ENCODE measurements at places on chromosomes 3 and 15.

DNA sequence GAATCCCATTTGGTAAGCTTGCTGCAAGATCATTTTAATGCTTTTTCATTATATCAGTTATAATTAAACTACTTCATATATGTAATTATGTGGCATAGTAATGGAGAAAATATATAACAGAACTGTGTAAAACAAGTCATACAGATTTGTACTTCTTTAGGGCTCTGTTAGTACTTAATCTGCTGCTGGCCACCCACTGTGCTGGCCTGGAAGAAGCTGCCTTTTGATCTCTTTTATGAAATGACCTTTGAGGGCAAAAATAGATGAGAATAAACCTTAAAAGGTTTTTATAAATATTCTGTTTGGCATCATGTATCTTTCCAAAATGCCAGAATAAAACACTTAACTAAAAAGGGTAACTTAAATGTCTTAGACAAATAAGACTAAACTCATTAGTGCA, 262.9 kb downstream of the ZIC1 start:
- no peak for DNase-seq

DNA sequence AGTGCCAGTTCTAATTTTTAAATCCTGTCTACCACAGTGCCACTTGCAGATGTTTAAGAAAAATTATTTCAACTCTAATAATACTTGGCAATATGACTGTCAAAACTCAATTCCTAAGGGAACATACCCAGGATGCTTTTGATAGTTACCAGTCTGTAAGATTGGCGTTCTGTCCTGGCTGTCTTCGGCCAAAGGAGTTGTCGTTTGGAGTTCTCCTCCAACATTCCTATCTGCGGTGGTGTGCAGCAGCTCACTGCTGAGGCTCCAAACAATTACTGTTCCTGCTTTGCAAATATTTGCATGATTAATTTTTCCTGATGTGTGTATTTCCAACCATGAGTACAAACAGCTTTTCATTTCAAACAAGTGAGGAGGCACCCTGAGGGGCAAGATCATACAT, 330.8 kb upstream of the DPH6 start:
- no peak for DNase-seq

DNA sequence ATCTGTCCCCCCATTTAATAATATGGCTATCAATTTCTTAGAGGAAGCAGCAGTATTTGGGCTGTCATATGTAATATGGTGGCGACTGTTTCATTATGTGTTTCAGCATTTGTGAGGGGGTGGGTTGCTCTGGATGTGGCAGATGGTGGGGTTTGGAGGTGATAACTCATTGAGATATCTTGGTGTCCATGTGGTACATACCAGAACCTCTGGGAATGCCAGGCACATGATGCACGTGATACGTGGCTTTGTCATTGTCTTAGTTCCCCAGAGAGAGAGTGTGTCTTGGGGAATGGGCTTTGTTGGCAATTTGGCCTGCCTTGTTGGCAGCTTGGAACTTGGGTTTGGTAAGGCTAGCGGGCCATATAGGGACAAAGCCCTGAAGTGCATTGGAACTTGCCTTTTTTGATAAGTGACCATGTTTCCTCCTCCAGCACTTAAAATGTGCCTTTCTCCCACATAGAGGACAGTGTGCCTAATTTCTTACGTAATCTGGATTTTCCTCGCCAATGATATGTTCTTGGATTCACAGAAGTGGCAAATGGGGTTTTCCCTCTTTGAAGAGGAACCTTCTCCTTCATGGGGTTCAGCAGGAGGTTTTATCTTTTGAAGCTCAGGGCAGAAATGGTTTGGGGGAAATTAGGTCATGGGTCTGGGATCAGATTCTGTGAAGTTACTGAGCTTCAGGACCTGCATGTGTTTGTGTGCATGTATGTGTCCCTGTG, 79.5 kb downstream of the DNASE1L3 start:
- no peak for DNase-seq

DNA sequence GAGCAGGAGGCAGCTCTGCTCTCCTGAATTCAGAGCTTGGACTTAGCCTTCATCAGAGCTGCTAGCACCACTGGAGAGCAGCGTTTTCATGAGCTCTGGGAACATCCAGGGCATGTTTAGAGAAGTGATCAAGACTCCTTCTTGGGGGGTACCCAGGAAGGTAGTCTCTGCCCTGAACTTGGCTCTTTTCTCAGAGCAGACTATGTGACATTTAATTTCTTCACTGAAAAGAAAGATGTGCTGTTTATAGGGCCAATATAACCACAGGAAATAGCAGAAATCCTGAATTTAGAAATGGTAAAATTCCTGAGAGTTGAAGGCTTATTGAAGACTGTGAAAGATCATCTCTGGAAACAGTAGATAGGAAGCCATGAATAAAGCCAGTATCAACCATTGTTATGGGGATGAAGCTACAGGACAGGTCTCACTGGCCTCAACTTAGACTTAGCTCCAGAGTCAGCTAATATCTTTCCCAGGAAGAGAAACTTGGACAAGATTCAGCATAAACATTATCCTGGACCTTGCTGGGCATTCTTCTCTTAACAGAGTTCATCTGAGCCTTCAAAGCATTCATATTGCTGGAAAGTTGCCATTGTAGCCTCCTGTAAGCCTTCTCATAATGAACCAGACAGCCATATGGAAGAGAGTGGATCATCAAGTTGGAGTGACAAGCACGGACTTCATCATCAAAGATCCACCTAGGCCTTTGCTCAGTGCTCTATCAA, 386.6 kb upstream of the THBS1 start:
- DNase-seq = no peak

DNA sequence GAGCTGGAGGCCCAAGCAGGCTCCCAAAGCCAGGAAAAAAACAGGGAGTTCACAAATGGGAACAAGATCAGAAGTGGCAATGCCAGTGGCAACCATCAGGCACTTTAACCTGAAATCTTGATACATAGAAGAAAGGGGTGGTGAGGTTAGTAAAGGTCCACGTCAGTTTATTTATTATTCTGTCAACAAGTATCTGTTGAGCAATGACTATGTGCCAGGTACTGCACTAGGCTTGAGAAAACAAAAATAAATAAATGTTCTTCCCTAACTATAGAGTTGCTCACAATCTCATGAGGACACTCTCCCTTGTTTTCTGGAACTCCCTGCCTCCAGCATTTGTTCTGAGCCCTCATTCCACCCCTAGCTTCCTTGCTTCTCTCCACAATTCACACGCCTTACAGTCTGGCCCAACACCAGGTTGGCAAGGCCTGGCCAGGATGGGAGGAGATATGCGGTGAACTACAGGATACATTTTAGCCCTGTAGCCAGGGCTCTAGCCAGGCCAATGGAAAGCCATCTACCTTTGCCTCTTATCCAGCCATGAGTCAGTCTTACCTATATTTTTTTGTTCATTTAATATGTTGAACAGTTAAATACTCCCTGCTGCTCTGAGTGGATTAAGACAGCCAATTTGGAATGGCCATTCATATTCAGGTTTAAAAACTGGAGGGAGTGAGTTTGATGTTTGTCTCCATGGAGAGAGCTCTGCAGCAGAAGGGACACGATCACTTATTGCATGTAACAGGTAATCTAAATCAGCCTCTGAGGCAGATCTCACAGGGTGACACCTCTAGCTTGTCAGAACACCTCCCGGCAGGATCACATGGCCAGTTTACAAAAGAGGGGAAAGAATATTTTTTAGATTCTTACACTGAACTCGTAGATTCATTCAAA, 161.9 kb upstream of the ATP11B start:
- DNase-seq = no peak

DNA sequence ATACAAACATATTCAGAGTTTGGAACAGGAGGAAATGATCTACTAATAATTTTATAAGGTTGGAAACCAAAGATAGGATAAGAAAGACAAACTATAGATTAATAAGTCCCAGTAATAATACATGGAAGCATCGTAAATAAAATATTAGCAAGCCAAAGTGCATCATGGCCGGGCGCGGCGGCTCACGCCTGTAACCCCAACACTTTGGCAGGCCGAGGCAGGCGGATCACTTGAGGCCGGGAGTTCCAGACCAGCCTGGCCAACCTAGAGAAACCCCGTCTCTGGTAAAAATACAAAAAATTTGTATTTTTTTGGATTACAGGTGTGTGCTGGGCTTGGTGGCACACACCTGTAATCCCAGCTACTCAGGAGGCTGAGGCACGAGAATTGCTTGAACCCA, 14.9 kb downstream of the MUC4 start:
- DNase-seq = no peak

- DNase-seq = no peak
Measured at GRCh38 chr15:92056875-92057274, 203.4 kb downstream of the SLCO3A1 start.

GRCh38 chr3:25478211-25478757, 50.2 kb downstream of the RARB start:
- DNase-seq = no peak

DNA sequence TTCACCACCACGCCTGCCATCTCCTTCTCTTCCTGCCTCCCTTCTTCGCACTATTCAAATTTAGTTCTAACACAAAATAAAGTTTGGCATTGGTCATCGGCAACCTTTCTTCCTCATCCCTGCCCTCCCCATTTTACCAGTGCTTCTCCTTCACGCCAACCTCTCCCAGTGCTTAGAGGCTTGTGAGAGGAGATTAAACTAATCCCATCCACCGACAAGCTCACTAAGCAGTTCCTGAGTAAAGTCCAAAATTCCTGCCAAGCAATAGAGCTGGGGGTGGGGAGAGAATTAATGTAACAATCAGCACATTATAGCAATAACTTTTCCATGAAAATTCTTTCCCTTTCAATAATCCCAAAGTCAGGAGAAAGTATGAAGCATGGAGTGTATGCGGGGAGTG, 157.4 kb upstream of the GMNC start:
- DNase-seq = no peak

GRCh38 chr3:61669668-61670299, 108.4 kb downstream of the PTPRG start:
- DNase-seq = no peak

DNA sequence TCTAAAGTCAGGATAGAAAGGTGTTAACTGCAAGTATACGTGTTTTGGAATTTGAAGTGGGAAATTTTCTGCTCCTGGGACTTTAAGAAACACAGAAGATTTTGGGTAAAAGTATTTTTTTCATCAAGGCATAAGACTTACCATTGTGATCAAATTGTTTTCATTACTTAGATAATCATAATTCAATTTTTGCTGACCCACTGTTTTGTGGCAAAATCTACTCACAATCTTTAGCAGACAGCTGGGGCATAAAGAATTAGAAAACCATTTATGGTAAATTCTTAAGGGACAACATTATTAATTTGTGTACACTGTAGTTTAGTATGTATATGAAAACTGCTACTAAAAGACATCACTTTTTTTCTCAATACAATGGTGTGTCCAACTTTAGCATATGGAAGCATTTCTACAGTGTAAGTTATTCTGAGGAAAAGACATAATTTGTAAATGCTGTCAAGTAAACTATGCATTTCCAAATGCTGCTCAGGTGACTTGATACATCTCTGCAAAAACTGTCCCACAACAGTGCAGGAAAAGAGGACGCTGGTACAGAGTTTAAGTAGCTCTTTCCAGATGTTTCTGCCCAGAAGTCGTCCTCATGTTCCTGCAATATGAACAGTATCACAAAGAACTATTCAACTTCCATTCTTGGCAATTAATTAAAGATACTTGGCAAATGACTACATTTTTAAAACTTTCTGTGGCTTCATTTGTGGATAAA, 52.3 kb downstream of the THSD4 start:
- no peak for DNase-seq
